ENCODE measurements at places on chromosomes 5 and 9.

DNA sequence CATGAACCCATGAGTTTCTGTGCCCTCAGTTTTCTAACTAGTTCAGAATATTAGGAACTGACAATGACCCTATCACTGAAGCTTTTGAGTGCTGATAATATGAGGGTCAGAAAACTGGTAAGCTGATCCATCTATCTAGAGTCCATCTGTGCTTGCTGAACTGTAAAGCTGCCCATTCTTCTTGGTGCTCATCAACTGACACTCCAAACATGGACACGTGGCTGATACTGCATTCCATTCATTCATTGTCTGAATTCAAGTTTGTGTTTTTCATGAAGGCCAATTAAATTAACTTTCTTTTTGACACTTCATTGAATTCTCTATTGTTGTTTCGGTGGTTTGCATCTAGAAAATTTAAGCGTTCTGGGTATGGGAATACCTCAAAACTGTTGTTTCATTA, 17.6 kb downstream of the NREP start:
- DNase-seq = no peak

DNA sequence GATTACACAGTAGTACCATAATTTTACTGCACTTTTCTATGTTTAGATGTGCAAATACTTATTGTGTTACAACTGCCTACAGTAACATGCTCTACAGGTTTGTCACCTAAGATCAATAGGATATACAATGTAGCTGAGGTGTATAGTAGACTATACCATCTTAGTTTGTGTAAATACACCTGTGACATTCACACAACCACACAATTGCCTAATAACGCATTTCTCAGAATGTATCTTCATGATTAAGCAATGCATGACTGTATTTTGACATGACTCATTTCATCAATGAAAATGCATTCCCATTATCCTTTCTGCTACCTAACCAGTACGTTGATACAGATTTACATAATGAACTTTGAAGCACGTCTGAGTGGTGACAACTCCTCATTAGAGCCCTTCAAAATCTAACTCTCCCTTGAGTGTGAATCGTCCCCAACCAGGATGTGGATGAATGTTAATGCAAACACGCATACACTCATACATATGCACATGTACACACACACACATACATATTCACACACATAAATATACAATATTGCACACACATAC, 28.4 kb downstream of the GZMK start:
- no peak for DNase-seq

- no peak for DNase-seq
These were observed 38.5 kb downstream of the MACROH2A1 start for GRCh38 chr5:135360278-135361274.

- no peak for DNase-seq
These were observed 6.6 kb downstream of the SLC36A3 start for GRCh38 chr5:151296974-151297373.

DNA sequence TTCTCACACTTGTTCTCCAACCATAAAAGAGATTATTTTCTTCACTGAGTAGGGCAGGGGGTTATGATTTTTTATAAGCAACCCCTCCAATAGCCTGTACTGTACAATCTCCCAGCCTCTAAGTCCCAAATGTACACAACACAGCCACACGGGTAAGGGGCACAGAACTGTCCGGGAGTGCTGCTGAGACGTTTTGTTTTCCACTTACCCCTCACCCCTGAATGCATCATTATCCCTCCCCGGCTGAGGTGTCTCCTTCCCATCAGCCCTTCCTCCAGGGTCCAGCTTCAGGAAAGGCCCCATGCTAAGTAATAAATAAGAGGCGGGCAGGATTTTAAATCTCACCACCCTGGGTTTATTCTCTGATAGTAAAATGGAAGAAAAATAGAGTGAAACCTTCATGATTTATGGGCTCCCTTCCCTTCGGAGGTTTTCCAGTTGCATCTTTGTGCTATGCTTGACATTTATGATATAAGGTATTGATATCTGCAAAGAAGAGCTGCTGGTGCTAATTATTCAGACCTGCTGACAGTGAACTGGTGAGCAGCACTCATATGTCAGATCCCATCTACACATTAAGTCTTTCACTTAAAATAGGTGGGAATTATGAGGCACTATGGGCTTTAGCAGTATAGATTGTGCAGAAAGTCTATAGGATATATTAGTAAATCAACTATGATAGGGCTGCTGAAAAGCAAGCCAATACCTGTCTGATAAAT, 67.2 kb upstream of the MEGF10 start:
- no peak for DNase-seq

GRCh38 chr5:128341056-128341455, 197.0 kb downstream of the FBN2 start:
- DNase-seq = no peak

DNA sequence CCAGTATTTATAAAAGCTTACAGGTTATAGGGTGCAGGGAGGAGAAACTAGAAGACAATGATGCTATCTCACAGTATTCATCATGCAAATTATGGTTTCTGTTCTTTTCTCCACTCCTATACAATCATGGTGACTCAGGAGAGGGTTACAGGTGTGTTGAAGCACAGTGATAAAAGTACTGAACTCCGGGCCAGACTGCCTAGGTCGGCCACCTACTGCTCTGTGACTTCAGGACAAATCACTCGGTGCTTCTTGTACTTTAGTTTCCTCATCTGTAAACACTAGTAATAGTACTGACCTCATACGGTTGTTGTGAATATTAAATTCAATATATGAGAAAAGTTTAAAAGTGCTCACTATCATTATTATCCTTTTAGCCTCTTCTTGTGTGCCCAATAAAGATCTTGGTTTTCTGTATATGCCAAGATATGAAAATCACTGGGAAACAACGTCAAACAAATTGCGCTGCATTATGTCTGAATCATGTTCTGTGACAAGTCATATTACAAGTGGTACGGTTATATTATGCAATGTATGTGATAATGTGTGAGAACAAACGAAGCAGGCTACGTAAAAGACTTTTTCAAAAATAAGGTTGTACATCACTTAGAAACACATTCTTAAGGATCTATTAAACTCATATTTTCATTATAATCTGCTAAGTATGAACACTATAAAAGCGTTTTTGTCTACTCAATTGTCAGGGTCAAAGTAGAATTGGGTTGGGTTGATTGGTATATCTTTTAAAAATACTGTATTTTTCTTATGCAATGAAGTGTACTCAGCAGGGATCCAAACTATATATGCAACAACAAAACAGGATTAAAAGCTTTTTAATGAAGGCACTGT, 153.3 kb downstream of the EFNA5 start:
- DNase-seq = no peak

DNA sequence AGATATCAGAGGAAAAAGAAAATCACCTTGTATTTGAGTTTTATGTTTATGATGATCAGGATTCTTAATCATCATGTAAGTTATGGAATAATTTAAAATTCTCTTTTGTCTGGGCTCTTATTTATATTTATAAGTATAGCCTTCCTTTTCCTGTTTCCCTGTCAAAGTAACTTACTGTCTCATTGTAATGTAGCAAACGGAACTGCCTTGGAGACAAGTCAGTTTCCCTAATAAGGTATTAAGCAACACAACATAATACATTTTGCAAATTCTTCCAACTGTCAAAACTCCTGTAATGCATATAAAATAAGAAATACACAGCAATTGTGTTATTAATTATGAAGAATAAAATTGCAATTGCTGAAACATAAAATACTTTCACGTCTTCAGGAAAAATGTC, 463.2 kb downstream of the MAT2B start:
- no peak for DNase-seq

GRCh38 chr9:68446836-68447235, 90.4 kb downstream of the PGM5 start:
- DNase-seq = no peak

- peak; percentile 62 for DNase-seq
These were observed 74.5 kb upstream of the BARHL1 start for GRCh38 chr9:132507670-132508469.

DNA sequence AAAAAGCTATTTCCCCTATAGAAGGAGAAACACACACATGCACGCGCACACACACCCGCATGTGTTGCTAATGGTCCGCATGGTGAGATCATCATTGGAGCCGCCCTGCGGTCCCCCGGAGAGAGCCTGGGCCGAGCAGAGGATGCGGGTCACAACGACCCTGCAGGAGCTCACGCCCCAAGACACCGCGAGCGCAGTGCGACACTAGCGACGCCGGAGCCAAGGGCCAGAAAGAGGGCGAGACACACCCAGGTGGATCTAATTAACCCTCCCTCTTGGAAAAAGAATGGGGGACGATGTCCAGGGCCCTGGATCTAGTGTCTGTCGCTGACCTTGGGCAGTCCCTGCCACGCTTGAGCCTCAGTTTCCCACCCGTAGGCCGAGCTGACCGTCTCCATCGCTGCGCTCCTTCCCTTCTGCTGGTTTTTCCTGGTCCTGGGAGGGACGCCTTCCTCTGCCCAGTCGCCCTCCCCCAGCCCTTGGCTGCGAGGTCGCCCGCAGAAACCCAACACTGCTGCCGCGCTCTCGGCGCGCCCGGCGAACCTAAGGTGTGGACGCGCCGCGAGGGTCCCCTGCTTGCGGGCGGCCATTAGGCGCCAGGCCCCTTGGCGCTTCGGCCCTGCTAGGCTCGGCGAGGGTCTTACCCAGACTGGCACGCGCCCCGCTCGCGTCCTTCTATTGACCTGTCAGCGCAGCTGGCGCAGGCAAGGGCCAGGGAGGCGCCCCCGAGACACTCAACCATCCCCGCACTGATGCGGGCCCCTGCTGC, 47.5 kb upstream of the RNF20 start:
- DNase-seq = no peak

- DNase-seq = no peak
These were observed 125.5 kb upstream of the RAI14 start for GRCh38 chr5:34530637-34531036.

GRCh38 chr9:101479338-101480030, 43.9 kb upstream of the ALDOB start:
- DNase-seq = no peak
